Activated T-cell treated with anti-CD3 and anti-CD28 coated beads, Interleukin-2, amount 50 U/mL, for 4 hours (primary cell): ENCODE measurements at places on chromosomes 12 and 14.

- no peak for DNase-seq
Observed at GRCh38 chr12:55937981-55938380, 7.0 kb downstream of the DGKA start.

GRCh38 chr12:13697973-13698372 is 283.4 kb downstream of the GRIN2B start:
- DNase-seq: no peak

DNA sequence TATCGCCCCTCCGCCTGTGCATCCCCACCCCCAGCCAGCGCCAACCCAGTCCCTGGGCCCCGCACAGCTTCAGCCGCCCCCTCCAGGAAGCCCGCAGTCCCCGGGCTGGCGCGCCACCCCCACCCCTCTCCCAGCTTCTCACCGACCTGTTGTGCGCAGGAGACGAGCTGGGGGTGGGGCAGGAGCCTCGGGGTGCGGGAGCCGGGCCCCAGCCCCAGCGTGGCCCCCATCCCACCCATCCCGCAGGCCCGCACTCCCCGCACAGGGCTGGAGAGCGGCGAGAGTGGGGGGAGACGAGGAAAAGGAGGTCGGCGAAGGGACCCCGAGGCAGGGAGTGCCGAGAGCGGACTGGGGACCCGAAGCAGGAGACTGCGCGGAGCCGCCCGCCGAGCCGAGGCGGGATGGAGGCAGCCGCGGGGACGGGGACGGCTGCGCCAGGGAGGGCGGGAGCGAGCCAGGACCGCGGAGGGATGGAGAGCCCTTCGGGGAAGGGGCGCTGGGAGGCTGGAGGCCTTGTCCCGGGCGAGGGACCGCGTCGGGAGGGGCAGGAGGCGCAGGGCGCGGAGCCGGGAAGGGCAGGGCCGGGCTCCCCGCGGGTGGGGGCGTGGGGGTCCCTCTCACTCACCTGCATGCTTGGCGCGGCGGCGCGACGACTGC is 498 bp downstream of the PIANP start:
- DNase-seq: no peak

DNA sequence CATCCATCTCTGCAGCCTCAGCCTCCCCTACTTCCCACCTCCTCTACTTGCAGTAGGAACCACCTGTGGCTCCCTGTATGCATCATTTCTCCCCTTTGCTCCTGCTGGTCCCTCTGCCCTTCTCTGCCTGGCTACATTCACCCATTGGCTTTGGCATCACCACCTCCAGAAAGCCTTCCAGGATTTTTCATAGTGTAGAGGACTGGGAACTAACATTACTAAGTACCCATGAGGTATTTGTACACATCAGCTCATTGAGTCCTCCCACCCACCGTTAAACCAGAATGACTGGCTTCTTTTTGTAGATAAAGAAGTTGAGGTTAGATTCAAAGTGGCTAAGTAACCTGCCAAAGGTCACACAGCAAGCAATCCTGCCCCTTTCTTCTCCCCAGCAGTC is 17.1 kb downstream of the SYNE3 start:
- DNase-seq: no peak

DNA sequence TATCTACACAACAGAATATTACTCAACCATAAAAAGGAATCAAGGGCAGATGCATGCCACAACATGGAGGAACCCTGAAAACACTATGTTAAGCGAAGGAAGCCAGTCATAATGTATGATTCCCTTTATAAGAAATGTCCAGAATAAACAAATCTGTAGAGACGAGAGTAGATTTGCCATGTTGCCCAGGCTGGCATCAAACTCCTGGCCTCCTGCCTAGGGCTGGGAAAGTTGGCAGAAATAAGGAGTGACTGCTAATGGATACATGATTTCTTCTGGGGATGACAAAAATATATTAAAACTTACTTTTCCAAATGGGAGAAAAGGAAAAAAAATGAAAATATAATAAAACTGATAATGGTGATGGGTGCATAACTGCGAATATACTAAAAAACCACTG is 10.9 kb downstream of the CLIP1 start:
- no peak for DNase-seq

DNA sequence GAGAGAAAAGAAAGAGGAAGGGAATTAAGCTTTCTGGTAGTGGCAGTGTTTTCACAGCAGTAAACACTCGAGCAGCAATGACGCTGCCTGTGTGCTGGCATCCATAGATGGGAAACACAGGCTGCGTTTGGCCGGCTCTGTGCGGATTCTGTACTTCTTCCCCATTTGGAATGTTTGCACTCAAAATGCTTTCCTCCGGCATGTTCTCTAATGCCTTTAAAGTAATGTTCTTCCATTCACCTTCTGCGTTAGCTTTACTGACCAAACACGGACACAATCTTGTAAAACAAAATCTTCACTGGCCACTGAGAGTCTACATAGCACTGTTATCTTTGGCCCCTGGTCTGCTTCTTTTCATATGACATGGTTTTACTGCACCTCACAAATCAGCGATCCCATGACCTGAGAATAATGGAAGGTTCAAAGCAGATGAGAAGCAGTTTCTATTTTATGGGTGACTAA is 31.4 kb downstream of the DCP1B start:
- DNase-seq: no peak
